Right hindlimb (tissue), 1 donor: ENCODE measurements at places on chromosomes 12 and 14.
A peak's percentile ranks its signal among the peaks of the same experiment; 100 is the strongest.

- DNase-seq: no peak
Observed at GRCh38 chr12:111066744-111067437, 146.5 kb upstream of the MYL2 start.

DNA sequence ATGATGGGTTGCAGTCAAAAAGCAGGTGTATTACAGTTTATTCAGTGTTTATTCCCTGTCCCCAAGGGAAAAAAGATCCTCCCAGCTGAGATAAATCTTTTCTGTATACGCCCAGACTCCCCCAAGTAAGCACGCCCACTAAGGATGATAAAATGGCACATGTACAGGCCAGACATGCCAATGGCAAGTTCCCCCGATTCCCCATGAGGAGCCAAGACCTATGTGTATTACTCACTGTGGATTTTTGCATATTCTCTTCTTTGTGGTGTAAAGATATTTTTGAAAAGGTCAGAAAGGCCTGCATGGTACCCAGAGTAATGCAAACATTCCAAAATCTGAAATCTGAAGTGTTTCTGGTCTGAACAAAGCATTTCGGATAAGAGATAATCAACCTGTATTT, 22.2 kb downstream of the NR2C1 start:
- no peak for DNase-seq

- no peak for DNase-seq
Observed at GRCh38 chr14:77098529-77099353, 683 bp downstream of the CIPC start.

- DNase-seq: peak; percentile 83
Observed at GRCh38 chr14:68978172-68978911, 760 bp downstream of the ACTN1 start.

- no peak for DNase-seq
Observed at GRCh38 chr12:9742661-9743060, 9.8 kb upstream of the CLECL1 start.

DNA sequence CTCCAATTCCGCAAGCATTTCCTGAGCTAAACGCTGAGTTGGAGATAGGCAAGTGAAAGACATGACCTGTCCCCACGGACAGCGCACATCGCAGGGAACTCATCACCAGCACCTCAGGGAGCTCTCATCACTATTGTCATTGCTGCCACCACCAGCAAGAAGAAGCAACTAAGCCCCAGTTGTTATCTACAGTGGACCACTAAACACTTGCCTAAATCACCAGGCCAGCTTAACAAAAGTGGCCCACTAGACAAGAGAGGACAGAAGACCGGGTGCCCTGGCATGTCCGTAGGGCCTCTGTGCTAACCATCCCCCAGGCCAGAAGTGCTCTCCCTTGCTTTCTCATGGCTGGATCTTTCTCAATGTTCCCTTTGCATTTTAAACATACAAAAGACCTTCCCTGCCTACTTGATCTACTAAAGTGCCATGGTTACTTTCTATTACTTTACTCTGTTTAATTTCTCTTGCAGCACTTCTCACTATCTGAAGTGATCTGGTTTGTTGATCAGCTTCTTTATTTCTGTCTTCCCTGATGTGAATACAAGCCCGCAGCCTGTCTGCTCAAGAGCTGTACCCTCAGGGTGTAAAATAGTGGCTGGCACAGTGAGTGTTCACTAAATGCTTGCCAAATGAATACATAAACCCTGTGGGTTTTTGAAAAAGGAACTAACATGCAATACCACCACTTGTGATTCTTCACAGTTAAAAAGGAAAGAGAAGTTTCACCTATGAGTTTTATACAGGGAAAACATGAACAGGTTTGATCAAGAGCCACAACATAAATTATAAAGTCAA, 60.9 kb upstream of the RFLNA start:
- no peak for DNase-seq

GRCh38 chr12:11762723-11763326, 113.4 kb downstream of the ETV6 start:
- DNase-seq: no peak

DNA sequence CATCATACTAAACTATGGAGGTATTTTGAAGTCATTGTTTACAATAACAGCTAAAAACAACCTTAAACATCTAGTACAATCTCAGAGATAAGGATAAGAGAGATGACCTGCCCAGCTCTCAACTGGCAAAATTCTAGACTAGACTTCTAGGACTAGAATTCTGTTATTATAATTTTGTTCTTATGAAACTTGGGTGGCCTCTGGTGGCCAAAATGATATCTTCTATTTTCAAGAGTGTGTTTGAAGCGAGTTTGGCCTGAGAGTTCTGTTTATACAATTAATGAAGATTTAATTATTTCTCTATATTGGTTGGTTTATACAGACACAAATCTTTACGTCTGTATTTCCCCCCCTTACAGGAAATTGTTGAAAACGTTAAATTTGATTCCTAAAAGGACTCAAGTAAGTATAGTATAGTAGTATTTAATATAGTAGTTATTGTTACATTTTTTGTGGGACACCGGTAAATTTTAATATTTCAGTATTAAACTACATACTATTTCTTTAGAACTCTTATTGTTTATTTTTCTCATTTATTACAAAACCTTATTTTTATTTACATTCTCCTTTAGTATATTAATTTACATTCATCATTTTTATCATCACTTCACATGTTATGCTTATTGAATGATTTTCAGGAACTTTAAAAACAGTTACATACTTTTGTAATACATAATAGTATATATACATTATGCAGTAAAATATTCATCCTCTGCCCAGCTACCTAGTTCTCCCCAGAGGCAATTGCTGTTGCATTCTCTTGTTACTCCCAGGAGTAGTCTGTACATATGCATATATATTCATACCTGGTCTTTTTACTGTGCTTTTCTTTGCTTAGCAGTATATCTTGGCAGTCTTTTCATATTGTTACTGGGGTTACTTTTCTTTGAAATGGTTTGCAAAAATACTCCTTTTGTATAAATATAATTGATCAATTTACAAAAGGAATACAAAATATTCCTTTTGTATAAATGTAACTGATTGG, 6.6 kb downstream of the PPHLN1 start:
- DNase-seq: no peak

DNA sequence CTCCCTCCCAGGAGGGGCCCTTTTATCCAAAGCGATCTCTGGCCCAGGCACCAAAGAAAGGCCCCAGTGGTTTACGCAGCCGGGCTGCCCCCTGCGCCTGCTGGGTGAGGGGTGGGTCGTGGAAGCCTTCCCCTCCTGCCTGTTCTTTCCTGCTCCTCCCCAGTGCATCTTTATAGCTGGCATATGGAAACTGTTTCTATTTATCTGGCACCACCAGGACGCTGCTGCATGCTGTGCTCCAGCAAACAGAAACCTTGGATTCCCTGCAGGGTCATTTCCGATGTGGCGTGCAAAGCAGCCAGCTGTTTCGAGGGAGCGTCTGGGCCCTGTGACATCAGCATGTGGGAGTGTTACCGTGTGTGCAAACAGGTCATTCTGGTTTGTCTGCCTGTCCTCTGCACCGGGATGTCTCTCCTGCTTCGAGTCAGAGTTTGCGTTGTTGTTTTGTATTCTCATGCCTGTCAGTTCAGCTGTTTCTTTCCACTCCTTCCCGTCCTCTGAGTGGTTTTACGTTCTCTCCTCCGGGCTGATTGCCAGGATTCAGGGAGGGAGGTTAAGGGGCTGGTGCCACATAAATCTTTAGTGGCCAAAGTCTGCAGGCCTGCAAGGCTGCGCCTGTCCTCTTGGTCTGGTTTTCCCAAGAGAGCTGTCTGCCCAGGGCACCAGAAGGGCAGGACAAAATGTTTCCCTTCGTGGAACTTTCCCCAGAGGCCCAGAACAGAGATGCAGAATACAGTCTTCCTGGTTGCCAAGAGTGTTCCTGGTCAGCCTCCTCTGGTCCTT, 24.6 kb downstream of the TPCN1 start:
- DNase-seq: peak; percentile 88

DNA sequence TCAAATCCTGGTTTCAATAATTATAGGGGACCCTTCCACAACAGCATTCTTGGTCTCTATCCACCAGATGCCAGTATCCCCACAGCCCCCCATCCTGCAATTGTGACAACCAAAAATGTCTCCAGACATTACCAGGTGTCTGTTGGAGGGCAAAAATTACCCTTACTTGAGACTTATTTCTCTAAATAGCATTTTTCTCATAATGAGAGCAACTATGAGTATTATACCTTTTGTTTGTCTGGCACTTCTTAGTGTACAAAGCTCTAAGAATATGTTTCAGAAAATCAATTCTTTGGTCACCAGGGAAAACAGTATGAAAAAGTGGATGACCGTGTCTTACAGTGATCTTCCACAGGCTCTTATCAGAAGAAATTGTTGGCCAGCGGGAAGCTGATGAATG, 27.5 kb upstream of the RMST start:
- no peak for DNase-seq

DNA sequence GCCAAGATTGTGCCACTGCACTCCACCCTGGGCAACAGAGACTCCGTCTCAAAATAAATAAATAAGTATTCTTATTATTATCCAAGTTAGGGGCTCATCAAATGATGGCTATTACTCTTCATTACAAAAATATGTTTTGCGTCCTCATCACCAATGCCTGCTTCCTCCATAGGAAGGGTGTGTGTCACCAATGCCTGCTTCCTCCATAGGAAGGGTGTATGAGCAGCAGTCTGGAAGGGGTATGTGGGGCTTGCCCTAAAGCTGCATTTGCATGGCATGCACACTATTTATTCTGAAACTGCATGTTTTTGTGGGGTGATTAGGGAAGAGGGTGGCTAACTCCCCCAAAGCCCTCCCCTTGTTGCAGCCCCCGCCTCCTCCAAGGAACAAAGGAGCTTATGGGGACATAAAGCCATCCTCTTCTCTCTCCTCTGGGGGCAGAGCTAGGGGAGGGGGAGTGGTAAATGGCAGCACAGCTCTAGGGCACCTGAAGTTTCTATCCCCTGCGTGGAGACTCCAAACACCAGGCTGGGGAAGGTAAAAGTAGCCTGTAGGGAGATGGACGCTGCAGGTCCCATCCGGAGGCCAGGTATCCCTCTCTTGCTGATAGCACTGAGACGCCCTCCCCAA, 1.3 kb downstream of the CAMKK2 start:
- no peak for DNase-seq

DNA sequence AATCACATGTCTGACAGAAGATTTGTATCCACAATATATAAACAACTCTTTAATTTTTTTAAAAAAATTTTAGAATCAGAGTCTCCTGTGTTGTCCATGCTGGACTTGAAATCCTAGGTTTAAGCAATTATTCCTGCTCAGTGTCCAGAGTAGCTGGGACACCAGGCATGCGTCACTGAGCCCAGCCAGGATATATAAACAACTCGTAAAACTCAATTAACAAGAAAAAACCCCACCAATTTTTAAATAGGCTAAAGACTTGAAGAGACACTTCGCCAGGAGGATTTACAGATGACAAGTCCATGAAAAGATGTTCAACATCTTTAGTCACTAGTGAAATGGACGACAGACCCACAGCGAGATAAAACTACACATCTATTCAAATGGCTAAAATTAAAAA, 2.0 kb upstream of the SCN8A start:
- no peak for DNase-seq

GRCh38 chr14:65110525-65110924, 8.2 kb upstream of the MAX start:
- no peak for DNase-seq

DNA sequence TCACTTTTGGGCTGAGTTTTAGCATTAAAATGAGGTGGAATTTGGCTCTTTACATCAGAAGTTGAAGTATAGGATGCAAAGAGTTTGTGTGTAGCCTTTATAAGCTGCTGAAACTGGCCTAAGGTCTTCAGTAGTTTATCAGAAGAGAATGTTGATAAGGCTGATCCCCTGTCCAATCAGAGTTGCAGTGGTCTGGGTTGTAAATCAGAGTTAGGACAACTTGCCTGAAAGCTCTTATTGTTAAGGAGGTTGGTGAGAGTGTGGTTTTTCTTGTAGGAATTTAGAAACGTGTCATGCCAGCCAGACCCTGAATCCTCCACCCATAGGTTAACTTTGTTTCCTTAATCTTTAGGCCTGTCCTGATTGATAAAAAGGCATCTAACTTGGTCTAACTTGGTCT, 143.5 kb downstream of the ST8SIA1 start:
- DNase-seq: no peak

GRCh38 chr12:1760566-1761382, 59.6 kb upstream of the LRTM2 start:
- no peak for DNase-seq

DNA sequence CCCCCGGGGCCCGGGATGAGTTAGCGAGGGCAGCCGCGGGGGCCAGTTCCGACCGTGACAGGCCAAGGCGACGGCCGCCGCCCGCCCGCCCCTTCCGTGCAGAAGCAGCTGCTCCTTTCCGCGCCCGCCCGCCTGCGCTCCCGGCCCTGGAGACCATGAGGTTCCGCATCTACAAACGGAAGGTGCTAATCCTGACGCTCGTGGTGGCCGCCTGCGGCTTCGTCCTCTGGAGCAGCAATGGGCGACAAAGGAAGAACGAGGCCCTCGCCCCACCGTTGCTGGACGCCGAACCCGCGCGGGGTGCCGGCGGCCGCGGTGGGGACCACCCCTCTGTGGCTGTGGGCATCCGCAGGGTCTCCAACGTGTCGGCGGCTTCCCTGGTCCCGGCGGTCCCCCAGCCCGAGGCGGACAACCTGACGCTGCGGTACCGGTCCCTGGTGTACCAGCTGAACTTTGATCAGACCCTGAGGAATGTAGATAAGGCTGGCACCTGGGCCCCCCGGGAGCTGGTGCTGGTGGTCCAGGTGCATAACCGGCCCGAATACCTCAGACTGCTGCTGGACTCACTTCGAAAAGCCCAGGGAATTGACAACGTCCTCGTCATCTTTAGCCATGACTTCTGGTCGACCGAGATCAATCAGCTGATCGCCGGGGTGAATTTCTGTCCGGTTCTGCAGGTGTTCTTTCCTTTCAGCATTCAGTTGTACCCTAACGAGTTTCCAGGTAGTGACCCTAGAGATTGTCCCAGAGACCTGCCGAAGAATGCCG, 699 bp downstream of the MGAT2 start:
- peak; percentile 81 for DNase-seq

DNA sequence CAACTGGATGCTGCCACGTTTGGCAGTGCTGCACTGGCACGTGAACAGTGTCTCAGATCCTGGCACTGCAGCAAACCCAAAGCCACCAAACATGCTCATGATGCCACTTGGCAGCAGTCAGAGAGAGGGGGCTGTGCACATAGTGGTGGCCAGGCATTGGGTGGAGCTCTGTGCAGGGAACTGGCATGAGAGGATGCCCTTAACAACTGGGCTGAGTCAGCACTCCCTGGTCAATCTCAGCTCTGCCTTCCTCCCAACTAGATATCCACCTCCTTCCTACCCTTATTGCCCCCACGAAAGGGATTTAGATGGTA, 37.0 kb downstream of the ZFHX2 start:
- DNase-seq: no peak

- no peak for DNase-seq
Observed at GRCh38 chr14:60508363-60508706, 611 bp upstream of the SIX6 start.

- DNase-seq: no peak
Observed at GRCh38 chr14:101255765-101256125, 305.6 kb upstream of the DIO3 start.

GRCh38 chr12:122167356-122167925, 6.6 kb downstream of the IL31 start:
- no peak for DNase-seq

DNA sequence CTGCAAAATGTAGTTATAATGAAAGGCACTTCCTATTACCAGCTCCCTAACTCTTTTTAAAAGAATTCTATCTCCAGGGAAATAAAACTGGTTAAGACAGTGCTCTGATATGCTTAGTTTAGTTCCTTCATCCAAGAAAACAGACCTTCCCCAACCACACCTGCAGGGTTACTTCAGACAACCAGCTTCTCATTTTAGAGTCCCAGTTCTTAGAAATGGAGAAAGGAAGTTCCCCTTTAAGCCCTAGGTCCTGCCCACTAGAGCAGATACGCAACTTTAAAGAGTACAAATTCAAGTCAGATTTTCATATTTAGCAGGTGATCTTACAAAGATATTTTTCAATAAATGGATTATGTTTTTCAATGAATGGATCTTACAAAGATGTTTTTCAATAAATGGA, 4.4 kb upstream of the WSB2 start:
- no peak for DNase-seq
